Right lobe of liver (tissue), 6 donors: ENCODE measurements at places on chromosomes 4 and X. TPM values are rescaled to one million over a fixed set of nuclear protein-coding genes. Genes with fewer than 3 reads are reported as not detected.

Gene TMPRSS11F
- not detected for total RNA-seq

Gene KLHL13
- total RNA-seq, result 1.9 TPM

Gene FHIP1A
- total RNA-seq, result 3.6 TPM

Gene DOK7
- 1.8 TPM for total RNA-seq

Gene SLC6A14
- not detected for total RNA-seq

Gene BMP15
- not detected for total RNA-seq

Gene CPEB2
- 9.1 TPM for total RNA-seq

Gene SLC9B1
- total RNA-seq, result not detected

Gene STS
- 11.5 TPM for total RNA-seq

Gene RAI2
- total RNA-seq, result 2.5 TPM

Gene TRIM75
- not detected for total RNA-seq

Gene RBMXL3
- not detected for total RNA-seq

Gene DCAF8L2
- not detected for total RNA-seq

Gene HAND2
- 2.1 TPM for total RNA-seq

Gene IL2RG
- 3.8 TPM for total RNA-seq

Gene ZFP42
- total RNA-seq, result not detected

Gene DMRTC1
- not detected for total RNA-seq

Gene MAGEB1
- total RNA-seq, result not detected

Gene ETDB
- not detected for total RNA-seq

Gene STPG2
- total RNA-seq, result 0.46 TPM

Gene NUDT11
- total RNA-seq, result not detected

Gene MAMLD1
- 1.7 TPM for total RNA-seq

Gene LAP3
- total RNA-seq, result 102 TPM

Gene ARHGAP36
- not detected for total RNA-seq

Gene PRSS12
- 0.37 TPM for total RNA-seq
